ENCODE measurements at places on chromosomes 4 and X. TPM values are rescaled to one million over a fixed set of nuclear protein-coding genes. Genes with fewer than 3 reads are reported as not detected.

Gene CCKAR
- under 0.01 TPM for total RNA-seq

Gene SLC6A14
- not detected for total RNA-seq

Gene F8A2
- not detected for total RNA-seq

Gene ZIC3
- not detected for total RNA-seq

Gene MAP7D2
- 0.56 TPM for total RNA-seq

Gene S100P
- not detected for total RNA-seq

Gene CTAG1A
- not detected for total RNA-seq
